NCI-H2081 treated with DMSO at 0.1 percent for 48 hours (cell line): ENCODE measurements at places on chromosomes 16 and 17.

GRCh38 chr17:43170140-43170765 lies 761 bp upstream of the NBR1 start:
- DNase-seq, result peak; percentile 98

- no peak for DNase-seq
These were observed 22.3 kb upstream of the NAGS start for GRCh38 chr17:43982171-43982570.

DNA sequence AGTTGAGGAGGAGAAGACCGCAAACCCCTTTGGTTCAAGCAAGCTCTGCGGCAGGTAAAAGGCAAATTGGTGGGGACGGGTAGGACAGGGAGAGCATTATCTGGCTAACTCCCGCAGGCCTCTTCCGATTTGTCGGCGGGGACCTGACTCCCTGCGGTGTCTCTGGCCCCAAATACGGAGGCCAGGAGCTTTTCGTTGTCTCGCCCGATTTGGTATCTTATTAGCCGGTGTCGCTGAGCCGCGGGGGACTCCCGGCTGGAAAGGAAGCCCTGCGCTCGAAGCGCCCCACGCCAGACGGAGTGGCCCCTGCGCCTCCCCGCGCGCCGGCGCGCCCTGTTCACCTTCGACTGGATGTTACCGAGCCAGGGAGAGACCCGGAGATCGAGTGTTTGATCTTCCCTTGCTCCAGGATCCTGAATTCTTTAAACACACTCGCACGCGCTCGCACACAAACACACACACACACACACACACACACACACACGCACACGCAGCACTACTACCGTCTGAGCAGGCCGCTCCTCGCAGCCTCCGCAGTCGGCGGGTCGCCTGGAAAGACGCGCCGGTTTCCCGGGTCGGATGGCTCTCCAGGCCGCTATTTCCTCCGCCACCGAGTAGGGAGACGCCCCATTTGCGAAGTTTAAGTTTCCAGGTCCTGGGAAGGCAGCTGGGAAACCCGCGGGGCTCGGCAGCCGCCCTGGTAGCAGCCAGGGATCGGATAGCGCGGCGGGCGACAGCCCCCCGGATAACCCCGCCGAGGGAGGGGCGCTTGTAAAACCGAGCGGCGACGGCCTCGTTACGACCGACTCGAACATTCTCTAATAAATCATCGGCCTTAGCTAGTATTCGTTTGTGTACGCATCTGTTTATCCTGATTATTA lies 3.3 kb downstream of the PRAC1 start:
- DNase-seq, result no peak

DNA sequence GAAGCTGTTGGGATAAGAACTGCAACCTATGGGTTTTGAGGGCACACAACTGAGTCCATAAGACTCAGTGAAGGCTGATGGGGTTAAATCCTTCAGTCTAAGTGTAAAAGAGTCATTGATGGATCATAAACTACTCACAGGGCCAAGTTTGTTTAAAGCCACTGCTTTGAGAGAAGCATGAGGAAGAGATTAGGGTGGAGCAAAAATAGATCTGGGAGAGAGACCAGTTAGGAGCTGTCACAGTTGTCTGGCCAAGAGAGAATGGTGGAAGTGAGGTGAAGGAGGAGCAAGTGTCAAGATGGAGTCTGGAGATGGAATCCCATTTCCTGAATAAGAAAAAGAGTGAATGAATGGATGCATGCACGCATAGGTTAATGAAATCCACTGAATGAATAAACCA lies 379.1 kb upstream of the CDH11 start:
- no peak for DNase-seq

GRCh38 chr16:11084876-11085485 lies 140.6 kb downstream of the CLEC16A start:
- DNase-seq, result no peak

- no peak for DNase-seq
These were observed 23.5 kb downstream of the DNASE1 start for GRCh38 chr16:3677994-3678393.

GRCh38 chr16:28133666-28134065 lies 70.2 kb upstream of the GSG1L start:
- DNase-seq, result no peak

- DNase-seq, result no peak
These were observed 582.9 kb upstream of the RBFOX1 start for GRCh38 chr16:6749698-6750097.

- DNase-seq, result no peak
These were observed 14.9 kb upstream of the MAPK3 start for GRCh38 chr16:30137897-30138296.

GRCh38 chr16:85084841-85085510 lies 27.3 kb downstream of the CIBAR2 start:
- DNase-seq, result no peak

DNA sequence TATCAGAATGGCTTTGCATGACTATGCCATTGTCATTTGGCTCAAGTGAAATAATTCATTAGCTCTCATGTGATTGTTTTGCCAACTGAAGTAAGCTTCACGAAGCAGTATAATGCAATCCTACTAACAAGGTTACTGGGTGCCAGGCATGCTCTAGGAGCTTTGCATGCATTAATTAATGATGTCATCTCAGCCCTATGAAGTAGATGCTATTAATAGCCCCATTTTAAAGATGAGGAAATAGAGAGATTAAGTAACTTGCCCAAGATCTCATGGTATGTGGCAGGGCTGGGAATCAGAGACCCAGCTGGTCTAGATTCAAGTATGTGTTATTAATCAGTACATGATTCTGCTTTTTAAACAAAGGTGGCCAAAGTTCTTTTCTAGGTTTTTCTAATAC lies 14.1 kb downstream of the KRT39 start:
- DNase-seq, result no peak

DNA sequence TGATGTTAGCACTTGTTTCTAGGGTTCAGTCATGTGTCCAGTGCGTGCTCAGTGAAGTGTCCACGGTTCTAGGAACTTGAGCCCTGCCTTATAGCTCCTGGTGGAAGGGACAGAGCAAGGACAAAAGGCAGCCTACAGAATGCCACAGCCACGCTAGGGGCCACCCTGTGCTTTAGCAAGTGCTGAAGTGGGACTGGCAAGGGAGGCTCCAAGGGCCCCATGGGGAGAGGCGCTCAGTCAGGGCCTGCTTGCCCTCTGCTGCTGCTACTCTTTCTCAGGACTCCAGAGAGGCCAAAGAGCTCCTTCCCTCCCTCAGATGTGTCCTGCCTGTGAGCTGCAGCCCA lies 6.8 kb downstream of the NT5C start:
- no peak for DNase-seq

DNA sequence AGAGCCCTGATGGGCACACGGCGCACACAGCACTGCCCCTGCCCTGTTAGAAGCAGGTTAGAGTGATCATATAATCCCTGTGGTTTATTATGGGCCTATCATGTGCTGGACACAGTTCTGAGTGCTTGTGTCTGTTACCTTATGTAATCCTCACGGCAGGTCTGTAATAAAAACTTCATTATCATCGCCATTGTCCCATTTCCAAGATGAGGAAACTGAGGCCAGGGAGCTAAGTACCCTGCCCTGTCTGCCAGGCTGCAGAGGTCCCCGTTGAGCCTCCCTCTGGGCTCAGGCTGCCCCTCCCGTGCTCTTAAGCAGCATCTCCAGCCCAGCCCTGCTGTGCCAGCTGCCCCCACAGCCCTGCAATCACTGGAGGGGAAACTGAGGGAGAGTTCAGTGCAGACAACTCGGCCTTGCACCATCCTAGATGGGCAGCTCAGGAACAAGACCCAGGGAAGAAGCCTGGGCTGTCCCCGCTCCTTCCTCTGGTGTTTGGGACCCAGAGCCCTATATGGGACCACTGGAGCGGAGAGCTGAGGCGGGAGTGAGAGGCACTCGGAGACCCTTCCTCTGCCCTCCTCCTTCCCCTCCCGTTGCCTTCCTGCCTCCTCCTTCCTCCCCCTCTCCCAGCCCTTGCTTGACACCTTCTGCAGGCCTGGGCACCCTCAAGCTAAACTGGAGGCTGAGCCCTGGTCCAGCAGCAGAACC lies 42.0 kb downstream of the WNT3 start:
- no peak for DNase-seq

DNA sequence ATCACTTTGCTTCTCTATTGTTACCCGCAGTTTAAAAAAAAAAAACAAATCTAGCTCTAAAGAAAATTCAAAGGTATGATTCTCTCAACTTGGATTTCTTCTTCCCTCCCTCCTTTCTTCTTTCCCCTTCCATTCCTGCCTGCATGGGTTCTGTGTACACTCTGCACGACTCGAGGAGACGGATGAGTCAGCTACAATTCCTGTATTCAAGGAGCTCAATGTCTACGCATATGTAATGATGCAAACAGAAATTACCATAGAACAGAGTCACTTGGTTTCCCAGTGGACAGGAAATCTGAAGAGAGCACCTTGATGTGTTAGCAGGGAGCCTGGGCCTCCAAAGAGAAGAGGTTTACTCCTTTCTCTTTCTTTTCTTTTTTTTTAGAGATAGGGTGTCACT lies 92.3 kb downstream of the VPS53 start:
- DNase-seq, result no peak

DNA sequence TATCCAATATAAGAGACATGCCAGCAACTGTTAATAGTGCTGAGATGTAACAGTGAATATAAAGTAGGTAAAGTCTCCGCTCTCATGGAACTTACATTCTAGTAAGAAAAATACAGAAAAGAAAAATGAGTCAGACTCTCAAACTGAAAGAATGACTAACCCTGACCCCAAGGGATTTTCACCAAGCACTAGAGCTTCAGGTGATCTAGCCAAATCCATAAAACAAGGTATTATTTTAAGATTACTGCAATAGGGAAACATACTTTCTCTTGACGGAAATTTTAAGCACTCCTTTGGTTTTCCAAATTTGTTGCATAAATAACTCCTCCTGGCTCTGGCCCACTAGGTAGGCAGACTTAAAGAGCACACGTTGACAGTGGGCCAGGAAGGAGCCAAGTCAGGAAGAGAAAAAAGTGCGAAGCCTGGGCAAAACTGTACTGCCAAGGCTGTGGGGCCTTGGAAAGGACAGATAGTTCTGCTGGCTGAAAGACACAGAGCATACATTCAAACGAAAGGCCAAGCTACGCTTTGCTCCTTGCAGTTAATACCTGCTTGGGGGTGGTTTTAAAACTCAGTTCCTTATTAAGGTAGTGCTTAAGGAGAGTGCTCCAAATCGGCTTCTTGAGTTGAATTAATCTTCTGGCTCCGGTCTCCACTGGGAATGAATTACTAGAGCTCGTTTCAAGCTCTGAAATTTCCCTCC lies 1.4 kb downstream of the GOT2 start:
- DNase-seq, result no peak

DNA sequence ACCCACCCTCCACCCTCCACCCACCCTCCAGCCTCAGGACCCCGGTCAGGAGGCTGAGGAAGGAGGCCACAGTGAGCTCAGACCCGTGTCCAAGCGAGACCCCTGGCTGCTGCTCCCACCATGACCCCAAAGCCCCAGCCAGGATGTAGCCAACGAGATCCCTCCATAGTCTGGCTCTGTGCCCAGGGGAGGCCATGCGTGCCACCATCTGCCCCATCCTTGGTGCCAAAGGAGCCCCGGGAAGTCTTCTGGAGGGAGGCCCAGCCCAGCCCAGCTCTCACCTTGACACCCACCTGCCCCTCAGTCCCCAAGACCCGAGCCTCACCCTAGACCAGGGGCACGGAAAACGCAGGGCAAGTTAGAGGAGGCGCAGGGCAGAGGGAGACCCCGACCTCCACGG lies 34.2 kb downstream of the PIEZO1 start:
- no peak for DNase-seq

DNA sequence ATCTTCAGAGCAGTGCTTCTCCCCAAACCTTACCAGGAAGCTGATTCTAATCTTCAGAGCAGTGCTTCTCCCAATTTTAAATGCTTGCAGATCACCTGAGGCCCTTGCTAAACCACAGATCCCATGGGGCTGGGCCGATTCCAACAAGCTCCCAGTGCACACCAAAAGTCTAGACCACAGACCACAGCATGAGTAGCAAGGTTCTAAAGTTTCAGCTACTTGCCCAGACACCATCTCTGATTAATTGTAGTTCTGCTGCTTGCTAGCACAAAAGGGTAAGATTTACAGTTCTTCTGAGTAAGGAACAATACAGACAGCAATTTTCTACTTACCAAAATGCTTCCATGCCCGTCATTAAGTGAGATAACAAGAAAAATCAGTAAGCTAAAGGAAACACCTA lies 12.2 kb downstream of the CLEC3A start:
- DNase-seq, result no peak

DNA sequence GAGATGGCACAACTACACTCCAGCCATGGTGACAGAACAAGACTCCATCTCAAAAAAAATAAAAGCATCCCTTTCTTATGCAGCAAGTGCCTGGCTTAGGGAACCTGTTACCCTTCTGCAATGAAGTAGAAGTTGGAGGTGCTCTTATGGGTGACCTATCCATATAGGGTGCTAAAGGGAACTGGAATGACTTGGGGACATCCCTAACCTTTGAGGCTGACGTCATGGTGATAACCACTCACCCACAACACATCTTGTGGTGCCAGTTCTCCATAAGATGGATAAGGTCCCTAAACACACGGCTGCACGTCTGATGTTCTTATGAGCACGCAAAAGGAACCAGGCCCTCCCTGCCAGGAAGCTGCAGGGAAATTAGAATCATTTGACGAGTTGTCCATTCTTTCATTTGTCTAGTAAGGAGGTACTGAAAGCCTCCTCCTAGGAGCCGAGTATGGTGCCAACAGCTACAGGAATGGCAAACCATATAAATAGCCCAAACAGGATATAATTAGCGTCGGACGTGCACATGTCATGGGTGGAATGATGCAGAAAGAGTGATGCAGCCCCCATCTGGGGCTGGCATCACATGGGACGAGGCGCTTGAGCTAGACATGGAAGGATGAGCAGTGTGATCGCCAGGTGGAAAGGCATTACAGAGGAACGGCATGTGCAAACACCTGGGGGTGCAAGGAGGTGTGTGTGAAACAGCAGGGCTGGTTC lies 52.5 kb downstream of the ARHGAP27 start:
- DNase-seq, result no peak

- no peak for DNase-seq
These were observed 3.2 kb downstream of the MED31 start for GRCh38 chr17:6648181-6648580.

- DNase-seq, result no peak
These were observed 1.4 kb upstream of the SLC22A31 start for GRCh38 chr16:89201439-89202377.

DNA sequence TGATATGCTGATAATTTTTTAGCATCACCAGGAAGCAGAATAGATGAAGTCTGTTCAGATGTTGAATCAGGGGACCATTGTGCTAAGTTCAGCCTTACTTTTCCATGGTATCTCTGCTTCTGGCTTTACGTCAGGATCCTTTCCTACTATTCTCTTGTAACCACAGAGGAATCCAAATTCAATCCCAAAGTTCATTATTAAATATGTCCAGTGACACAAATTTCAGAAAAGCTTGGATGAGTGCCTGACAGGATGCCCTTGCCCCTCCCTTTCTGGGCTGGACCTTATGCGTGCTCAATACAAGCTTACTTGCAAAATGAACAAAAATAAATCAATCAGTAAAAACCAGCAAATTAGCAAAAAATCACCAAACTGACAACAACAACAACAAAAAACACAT lies 37.6 kb upstream of the ADORA2B start:
- no peak for DNase-seq

DNA sequence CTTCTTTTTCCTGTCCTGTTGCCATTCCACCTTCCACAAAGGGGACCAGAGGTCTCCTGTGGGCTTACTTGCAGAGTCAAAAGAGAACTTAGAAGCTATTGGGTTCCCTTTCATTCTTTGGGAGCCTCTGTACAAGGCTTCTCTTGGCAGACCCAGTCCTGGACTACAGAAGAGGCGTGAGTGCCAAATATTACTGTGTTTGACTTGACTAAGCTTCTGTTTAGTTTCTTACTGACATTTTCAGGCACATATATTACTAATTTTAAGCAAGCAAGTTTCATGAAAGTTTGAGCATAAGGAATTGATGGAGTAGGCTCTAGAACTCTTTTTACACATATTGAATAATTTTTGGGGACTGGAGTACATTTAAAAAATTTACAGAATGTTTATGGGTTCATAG lies 254.4 kb downstream of the HAPSTR1 start:
- DNase-seq, result no peak
